Naive thymus-derived CD8-positive, alpha-beta T cell (primary cell): ENCODE measurements at places on chromosomes 4 and X. TPM values are rescaled to one million over a fixed set of nuclear protein-coding genes. Genes with fewer than 3 reads are reported as not detected.

- H3K36me3 ChIP-seq = peaks cover 6% of the 10 kb centered on the region
- H3K27ac ChIP-seq = no peak overlapping the region
- no peak for DNase-seq
- H3K4me1 ChIP-seq = no peaks in the 10 kb centered on the region
Observed at GRCh38 chr4:58587856-58588255, 1477.7 kb upstream of the IGFBP7 start.

GRCh38 chrX:3129256-3129655 lies 88.0 kb downstream of the ARSF start:
- H3K36me3 ChIP-seq = peaks cover 14% of the 10 kb centered on the region
- no peak overlapping the region for H3K4me3 ChIP-seq
- H3K4me1 ChIP-seq = no peaks in the 10 kb centered on the region
- DNase-seq = no peak

- H3K36me3 ChIP-seq = no peaks in the 10 kb centered on the region
- H3K4me1 ChIP-seq = no peaks in the 10 kb centered on the region
- H3K27me3 ChIP-seq = no peaks in the 10 kb centered on the region
- no peak overlapping the region for H3K27ac ChIP-seq
- no peak for DNase-seq
Observed at GRCh38 chrX:121641560-121641959, 594.1 kb downstream of the GLUD2 start.

DNA sequence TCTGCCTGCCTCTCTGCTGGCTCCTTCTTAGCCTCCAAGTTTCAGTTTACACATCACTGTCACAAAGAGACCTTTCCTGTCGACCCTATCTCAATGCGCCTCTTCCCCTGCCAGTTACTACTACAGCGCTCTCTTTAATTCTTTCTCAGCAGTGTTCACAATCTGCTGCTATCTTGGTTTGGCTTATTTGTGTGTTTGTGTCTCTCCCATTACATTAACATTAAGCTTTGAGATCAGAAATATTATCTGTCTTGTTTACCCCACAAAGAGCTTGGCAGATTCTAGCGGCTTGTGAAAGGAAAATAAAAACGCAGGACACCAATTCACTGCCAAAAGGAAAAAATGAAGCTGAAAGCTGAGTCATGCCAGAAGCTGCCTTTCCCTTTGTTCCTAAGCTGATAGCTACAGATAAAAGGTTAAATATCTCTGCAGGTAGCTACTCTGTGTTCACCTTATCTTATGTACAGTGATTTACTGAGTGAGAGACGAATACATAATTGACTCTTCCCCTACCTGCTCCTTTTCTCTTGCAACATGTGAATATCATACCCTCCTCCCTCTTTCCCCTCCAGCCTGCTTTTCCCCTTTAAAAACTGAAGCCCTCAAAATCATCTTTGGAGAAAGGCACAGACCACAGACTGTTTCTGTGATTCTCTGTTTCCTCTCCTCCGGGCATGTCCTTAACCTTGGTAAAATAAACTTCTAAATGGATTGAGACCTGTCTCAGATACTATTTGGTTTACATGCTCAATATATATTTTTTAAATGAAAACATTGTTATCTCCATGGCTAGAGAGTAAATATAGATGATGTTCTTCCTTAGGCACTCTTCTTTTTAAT lies 19.3 kb upstream of the SLC9A7 start:
- H3K36me3 ChIP-seq = no peaks in the 10 kb centered on the region
- H3K27me3 ChIP-seq = peaks cover 5% of the 10 kb centered on the region
- peak overlapping the region; percentile 57 for H3K27ac ChIP-seq
- no peaks in the 10 kb centered on the region for H3K4me1 ChIP-seq
- H3K4me3 ChIP-seq = no peak overlapping the region
- DNase-seq = no peak

DNA sequence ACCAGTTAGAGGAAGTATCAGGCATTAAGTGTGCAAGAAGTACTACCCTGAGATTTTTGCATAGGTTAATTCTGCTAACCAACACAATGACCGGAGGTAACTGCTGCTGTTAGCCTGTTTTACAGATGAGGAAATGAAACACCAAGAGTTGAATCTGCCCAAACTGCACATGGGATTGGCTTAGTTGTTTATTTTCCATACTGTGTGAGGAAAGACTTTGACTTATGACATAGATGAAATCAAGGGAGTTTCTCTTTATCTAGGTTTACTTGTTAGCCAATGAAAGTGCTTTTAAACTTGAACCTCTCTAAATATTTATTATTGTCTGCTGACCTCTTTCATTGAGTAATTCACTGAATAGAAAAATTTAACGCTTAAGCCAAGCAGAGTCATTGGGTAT lies 10.3 kb downstream of the GUCY1B1 start:
- no peak for DNase-seq
- no peaks in the 10 kb centered on the region for H3K36me3 ChIP-seq
- no peak overlapping the region for H3K27ac ChIP-seq

DNA sequence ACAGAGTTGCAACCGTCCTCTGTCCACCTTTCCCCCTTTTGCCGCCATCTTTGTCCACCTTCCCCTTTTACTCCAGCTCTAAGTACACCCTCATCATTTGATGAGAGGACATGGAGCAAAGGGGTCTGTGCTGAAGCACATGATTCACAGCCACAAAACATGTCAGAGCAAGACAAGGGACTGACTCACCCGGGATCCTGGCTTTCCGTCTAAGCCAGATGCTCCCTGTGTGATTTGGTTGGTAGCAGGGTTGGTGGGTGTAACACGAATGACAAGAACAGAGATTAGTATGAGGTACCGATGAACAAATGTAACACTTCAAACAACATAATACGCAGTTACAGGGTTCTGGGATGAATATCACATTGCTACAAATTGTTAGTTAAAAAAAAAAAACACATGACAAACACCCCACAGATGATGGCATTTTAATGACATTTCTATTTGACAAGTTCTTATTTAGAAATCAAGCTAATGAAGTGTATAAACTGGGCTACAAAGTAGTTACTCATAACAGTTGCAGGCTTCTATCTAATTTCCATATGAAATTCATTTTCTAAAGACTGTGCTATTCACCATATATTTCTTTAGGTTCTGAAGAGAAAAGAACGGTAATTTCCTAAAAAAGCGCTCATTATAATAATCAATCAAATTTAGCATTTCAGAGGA lies 71.4 kb upstream of the ETNPPL start:
- no peaks in the 10 kb centered on the region for H3K4me1 ChIP-seq
- no peak overlapping the region for H3K4me3 ChIP-seq

DNA sequence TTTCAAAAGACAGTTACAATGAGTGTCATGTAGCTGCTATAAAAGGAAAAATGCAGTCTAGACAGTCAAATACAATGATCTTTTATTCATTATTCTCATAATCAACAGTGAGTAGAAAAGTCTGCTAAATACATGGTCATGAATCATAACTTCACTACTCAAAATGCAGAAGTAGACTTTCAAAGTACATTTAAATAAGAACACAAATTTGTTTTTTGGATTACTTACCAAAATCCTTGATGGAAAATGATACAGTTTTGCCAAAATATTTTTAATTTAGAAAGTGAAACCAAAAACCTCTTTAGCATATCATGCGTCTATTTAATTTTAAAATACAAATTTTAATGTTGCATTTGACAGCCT lies 4.9 kb downstream of the ACSL4 start:
- H3K36me3 ChIP-seq = peaks cover 8% of the 10 kb centered on the region
- DNase-seq = no peak
- H3K27me3 ChIP-seq = no peaks in the 10 kb centered on the region
- no peak overlapping the region for H3K4me3 ChIP-seq
- peaks cover 6% of the 10 kb centered on the region for H3K4me1 ChIP-seq

The CLDN2 gene
- total RNA-seq = not detected

The UGT2A3 gene
- not detected for total RNA-seq

The TEX13B gene
- total RNA-seq = not detected

- no peak for DNase-seq
- no peak overlapping the region for H3K27ac ChIP-seq
- H3K4me1 ChIP-seq = no peaks in the 10 kb centered on the region
- H3K27me3 ChIP-seq = no peaks in the 10 kb centered on the region
- H3K36me3 ChIP-seq = no peaks in the 10 kb centered on the region
Observed at GRCh38 chrX:32408389-32408788, 803.0 kb downstream of the DMD start.

The FMR1NB gene
- not detected for total RNA-seq

DNA sequence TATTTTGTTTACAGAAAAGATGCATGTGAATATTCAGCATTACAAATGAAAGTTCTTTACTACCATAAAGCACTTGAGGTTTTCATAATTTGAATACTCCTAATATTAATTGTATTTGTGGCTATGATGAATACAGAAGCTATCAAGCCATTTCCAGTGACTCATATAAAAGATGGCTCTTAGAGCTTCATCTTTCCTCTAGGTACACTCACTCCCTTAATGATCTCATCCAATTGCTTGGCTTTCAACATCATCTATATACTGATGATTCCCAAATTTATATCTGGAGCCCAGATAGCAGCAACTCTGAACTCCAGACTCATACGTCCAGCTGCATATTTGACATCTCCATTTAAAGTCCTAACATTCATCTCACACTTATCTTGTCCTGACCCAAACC lies 183.4 kb upstream of the FAM241A start:
- DNase-seq = no peak
- no peaks in the 10 kb centered on the region for H3K27me3 ChIP-seq

DNA sequence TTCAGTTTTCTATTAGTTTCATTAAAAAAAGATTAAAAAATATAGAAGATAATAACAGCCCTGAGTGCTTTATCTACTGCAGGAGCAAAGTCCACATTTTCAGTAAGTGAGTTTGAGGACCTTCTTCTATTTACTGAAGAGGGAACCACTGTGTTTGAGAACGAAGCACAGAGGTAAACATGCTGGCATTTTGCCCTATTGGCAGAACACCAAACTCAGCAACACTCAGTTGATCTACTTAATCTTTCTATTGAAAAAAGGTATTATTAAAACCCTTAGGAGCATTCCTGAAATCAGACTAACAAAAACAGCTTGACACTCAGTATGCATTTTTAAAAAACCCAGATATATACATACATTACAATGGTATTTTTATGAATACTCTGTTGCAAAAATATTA lies 1496.7 kb downstream of the TECRL start:
- no peaks in the 10 kb centered on the region for H3K27me3 ChIP-seq
- H3K4me3 ChIP-seq = no peak overlapping the region
- H3K36me3 ChIP-seq = no peaks in the 10 kb centered on the region
- H3K4me1 ChIP-seq = no peaks in the 10 kb centered on the region
- H3K27ac ChIP-seq = no peak overlapping the region
- DNase-seq = no peak

The GAGE2A gene
- total RNA-seq = not detected

The PGAM4 gene
- not detected for total RNA-seq

The ACSL4 gene
- 21.5 TPM for total RNA-seq

DNA sequence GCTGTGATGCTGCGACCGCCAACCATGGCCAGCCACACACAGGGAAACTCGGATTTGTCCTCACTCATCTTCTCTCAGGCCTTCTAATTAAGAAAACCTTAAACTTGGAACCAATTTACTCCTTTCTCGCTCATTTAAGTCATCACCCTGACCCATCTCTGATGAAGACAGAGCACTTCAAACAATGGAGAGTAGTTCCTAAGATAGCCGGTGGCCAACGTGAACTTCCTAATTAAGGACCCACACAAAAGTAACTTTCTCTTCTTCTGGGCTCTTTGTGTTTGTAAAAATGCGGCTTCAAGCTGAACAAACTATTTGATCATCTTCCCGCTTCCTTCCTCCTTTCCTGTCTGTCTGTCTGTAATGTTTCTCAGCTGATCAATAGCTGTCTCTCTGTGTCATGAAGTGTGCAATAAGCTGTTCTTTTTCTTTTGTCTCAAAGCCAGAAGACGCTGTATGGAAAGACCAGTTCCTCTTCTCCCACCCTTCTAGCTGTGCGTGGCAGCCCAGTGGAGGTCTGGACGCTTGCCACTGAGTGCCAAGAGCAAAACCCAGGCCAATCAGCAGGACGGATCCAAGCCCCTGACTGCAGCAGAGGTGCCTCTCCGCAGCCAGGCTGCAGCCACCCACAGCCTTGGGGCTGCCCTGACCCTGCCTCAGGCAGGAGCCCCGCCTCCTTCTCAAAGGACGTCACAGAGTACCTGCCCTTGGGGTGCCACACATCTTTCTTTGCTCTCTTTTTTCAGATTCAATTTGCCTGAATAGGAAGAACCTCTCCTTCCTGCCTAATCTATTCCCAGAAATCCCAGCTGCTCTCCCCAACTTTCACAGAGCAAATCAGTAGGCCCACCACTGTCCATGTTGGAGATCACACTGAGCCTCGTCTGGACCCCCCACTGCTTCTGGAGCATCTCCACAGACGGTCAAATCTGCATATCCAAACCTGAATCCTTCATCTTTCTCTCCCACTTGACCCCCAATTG lies 59.3 kb downstream of the MAML3 start:
- H3K4me3 ChIP-seq = peak overlapping the region; percentile 78
- no peaks in the 10 kb centered on the region for H3K36me3 ChIP-seq
- H3K27ac ChIP-seq = peak overlapping the region; percentile 91
- H3K4me1 ChIP-seq = peaks cover 63% of the 10 kb centered on the region
- no peaks in the 10 kb centered on the region for H3K27me3 ChIP-seq

DNA sequence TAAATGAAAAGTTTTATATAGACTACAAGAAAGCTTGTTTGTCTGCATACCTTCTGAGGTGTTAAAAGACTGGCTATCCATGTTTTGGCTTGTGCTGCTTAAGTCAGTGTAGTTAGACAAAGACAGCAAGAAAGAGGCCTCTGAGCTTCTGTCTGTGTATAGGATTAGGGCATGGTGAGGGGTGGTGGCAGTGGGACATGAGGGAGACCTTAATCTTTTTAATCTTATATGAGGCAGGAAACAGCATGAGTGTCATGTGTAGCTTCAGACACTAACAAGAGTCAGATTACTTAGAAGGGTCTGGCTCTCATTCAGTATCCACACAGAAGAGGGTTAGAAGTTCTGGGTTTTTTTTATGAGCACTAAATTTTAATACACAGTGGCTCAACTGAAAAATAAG lies 213.3 kb downstream of the GABRG1 start:
- no peaks in the 10 kb centered on the region for H3K4me1 ChIP-seq
- no peak overlapping the region for H3K4me3 ChIP-seq
- no peaks in the 10 kb centered on the region for H3K36me3 ChIP-seq
- DNase-seq = no peak
- no peak overlapping the region for H3K27ac ChIP-seq
- H3K27me3 ChIP-seq = no peaks in the 10 kb centered on the region

The GPRASP3 gene
- total RNA-seq = 2.4 TPM

GRCh38 chr4:19725130-19725529 lies 526.6 kb upstream of the SLIT2 start:
- DNase-seq = no peak
- H3K4me3 ChIP-seq = no peak overlapping the region
- H3K36me3 ChIP-seq = no peaks in the 10 kb centered on the region
- no peak overlapping the region for H3K27ac ChIP-seq
- no peaks in the 10 kb centered on the region for H3K27me3 ChIP-seq
